ENCODE measurements at places on chromosomes 11 and 22. TPM values are rescaled to one million over a fixed set of nuclear protein-coding genes. Genes with fewer than 3 reads are reported as not detected.

Gene CELF1
- 68.3 TPM for total RNA-seq

Gene OR52I1
- not detected for total RNA-seq

Gene PLEKHB1
- total RNA-seq = 44.8 TPM

Gene SCN2B
- total RNA-seq = 7.6 TPM

Gene NEU3
- total RNA-seq = 10.6 TPM

Data from heart right ventricle (tissue), 16 donors.